ENCODE measurements at places on chromosomes 2 and 18.

DNA sequence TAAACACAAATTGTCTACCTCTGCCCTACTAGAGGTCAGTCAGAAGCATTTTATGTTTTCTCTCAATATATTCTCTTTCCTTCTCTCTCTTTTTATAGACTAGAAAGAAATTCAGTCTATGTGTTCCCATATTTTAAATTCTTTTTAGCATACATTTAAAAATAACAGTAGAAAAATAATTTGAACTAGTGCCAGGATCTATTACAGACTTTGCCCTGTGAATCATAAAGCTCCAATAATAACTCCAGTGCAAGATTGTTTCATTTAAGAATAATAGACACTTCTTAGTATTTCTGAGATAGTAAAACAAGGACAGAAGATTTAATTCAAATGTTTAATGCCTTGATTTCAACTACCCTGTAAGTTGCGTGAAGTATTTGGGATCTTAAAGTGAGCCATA, 60.1 kb downstream of the ITGB6 start:
- no peaks in the 10 kb centered on the region for H3K4me1 ChIP-seq
- no peak overlapping the region for H3K27ac ChIP-seq
- no peaks in the 10 kb centered on the region for H3K27me3 ChIP-seq
- H3K4me3 ChIP-seq = no peak overlapping the region
- no peak for DNase-seq
- no peaks in the 10 kb centered on the region for H3K36me3 ChIP-seq

GRCh38 chr2:174827371-174828369, 63.4 kb upstream of the CHRNA1 start:
- no peaks in the 10 kb centered on the region for H3K36me3 ChIP-seq
- no peaks in the 10 kb centered on the region for H3K4me1 ChIP-seq
- H3K27ac ChIP-seq = no peak overlapping the region
- DNase-seq = no peak
- no peak overlapping the region for H3K4me3 ChIP-seq
- no peaks in the 10 kb centered on the region for H3K27me3 ChIP-seq

- no peak for DNase-seq
- H3K36me3 ChIP-seq = no peaks in the 10 kb centered on the region
- no peak overlapping the region for H3K27ac ChIP-seq
- no peaks in the 10 kb centered on the region for H3K27me3 ChIP-seq
These were observed 14.8 kb upstream of the GLI2 start for GRCh38 chr2:120720746-120721375.

DNA sequence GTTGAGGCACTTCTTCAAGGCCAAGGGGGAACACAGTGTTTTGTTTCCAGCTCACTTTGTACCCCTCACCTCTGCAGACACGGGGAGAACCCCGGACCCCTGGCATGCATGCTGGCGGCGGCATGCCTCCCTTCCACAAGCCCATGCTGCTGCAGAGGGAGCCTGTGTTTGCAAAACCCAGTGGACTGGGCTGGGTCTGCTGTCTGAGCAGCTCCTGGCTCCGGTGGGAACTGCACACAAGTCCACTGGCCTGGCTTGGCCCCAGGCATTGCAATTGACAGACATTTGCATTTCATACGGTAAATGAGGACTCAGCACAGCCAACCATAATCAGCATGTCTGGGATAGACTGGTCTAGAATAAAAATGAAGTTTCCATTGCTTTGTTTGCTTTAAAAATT, 62.4 kb downstream of the RALBP1 start:
- no peak for DNase-seq
- no peaks in the 10 kb centered on the region for H3K4me1 ChIP-seq
- no peaks in the 10 kb centered on the region for H3K27me3 ChIP-seq
- no peak overlapping the region for H3K4me3 ChIP-seq

- no peak overlapping the region for H3K4me3 ChIP-seq
- DNase-seq = no peak
- no peak overlapping the region for H3K27ac ChIP-seq
- no peaks in the 10 kb centered on the region for H3K36me3 ChIP-seq
- no peaks in the 10 kb centered on the region for H3K27me3 ChIP-seq
These were observed 115.5 kb downstream of the KCNF1 start for GRCh38 chr2:11027195-11027594.

DNA sequence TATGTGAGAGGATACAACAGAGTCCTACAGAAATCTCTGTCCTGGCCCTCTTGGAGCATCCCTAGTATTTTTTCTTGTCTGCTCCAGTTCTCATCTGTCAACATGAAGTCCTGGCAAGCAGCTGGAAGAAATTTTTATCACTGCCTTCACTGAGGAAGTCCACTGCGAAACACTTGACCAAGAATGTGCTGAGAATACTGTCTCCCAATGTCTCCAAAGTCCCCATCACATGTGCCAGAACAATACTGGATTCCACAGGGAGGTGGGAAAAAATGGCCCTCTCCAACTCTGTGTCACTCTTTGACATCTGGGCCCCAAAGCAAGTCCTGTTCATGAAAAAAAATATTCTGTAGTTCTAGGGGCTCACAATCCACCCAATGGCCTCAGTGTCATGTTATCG, 32.8 kb upstream of the PGAP1 start:
- no peak overlapping the region for H3K4me3 ChIP-seq
- no peak overlapping the region for H3K27ac ChIP-seq
- H3K36me3 ChIP-seq = no peaks in the 10 kb centered on the region
- DNase-seq = no peak
- no peaks in the 10 kb centered on the region for H3K27me3 ChIP-seq
- H3K4me1 ChIP-seq = no peaks in the 10 kb centered on the region

GRCh38 chr2:26184555-26185303, 11.8 kb downstream of the GAREM2 start:
- peak; percentile 68 for DNase-seq
- peak overlapping the region; percentile 37 for H3K27ac ChIP-seq
- H3K4me1 ChIP-seq = peaks cover 7% of the 10 kb centered on the region
- H3K36me3 ChIP-seq = no peaks in the 10 kb centered on the region
- H3K27me3 ChIP-seq = no peaks in the 10 kb centered on the region

DNA sequence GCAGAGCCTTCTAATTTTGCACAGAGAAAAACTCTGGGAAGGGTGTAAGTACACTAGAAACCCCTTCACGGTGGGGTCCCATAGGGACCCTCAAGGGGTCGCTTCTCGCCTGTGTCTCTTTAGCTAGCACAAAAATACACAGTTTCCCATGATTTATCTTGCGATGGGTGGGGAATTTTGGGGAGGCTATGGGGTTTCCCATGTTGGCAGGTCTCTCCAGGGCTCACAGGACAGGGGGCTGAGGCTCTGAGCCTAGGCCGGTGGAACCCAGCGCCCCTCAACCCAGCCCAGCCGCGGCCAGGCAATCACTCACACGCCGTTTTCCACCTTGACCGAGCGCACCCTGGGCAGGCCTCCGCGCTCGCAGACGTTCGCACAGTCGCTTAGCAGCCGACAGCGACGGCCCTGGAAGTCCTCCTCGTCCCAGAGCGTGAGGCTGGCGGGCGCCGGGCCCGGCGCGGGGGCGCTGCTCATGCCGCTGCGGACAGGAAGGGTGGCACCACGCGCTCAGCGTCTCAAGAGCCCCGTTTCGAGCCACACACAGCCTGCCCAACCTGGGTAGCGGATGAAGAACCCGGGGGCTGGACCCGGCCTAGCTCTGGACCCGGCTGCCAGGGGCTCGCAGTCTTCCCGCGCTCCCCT, 398 bp downstream of the CRYBA2 start:
- peaks cover 23% of the 10 kb centered on the region for H3K4me1 ChIP-seq
- H3K27me3 ChIP-seq = peaks cover 66% of the 10 kb centered on the region
- no peak for DNase-seq

DNA sequence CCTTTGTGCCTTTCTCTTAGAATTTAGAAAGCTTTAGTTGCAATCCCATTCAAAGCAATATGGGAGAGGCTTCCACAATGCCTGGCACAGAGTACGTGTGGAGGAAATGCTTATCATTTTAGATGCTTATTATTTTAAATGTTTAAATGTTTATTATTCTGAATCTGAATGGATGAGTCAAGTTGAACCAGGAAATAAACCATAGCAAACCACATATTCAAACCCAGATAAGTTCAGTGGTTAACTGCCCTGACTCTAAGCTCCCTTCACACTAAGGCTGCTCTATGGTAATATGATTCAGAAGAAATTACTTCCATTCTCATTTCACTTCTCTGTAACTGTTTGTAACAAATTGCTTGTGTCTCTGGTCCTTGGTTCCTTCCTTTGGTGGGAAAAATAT, 5.2 kb upstream of the PPP4R1 start:
- H3K36me3 ChIP-seq = no peaks in the 10 kb centered on the region
- H3K27me3 ChIP-seq = no peaks in the 10 kb centered on the region
- no peak overlapping the region for H3K4me3 ChIP-seq
- H3K4me1 ChIP-seq = no peaks in the 10 kb centered on the region
- no peak overlapping the region for H3K27ac ChIP-seq

DNA sequence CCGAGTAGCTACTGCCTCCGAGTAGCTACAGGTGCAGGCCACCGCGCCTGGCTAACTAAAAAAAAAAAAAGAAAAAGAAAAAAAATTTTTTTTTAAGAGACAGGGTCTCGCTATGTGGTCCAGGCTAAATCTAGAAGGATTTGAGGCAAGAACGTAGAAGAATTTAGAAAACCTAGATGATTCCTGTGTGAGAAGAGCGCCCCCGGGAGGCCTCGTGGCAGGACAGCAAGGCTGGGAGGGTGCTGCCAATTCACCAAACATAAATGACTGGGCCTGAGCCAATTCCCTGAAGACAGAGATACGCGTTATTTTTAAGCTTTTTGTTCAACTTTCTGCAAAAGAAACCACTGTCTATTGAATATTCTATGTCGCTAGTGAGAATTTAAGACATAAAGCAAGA, 90.1 kb upstream of the TGFA start:
- peaks cover 10% of the 10 kb centered on the region for H3K4me1 ChIP-seq
- no peaks in the 10 kb centered on the region for H3K36me3 ChIP-seq
- H3K4me3 ChIP-seq = no peak overlapping the region
- no peaks in the 10 kb centered on the region for H3K27me3 ChIP-seq
- H3K27ac ChIP-seq = no peak overlapping the region

Data from effector memory CD4-positive, alpha-beta T cell (primary cell).